ENCODE measurements at places on chromosomes 3 and 15.

GRCh38 chr15:25251700-25252390 lies 187.0 kb downstream of the UBE3A start:
- no peak for DNase-seq

GRCh38 chr3:168091941-168092340 lies 3.8 kb downstream of the GOLIM4 start:
- DNase-seq, result no peak

DNA sequence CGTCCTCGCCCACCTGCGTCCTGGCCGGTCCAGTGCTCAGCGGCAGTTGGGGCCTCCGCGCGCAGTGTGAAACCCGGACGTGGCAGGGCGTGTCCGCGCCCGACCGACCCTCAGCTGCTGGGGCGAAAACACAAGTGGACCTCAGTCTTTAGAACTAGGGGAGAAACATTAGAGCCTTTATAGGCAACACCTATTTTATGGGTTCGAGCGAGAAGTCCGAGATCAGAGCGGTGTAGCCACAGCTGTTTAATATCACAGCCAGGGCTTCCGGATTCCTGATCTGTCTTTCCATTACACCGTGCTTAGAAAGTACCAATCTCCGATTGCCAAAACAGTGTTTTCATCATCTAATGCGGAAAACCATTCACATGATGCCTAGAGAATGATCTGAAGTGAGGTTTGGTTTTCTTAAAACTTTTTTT lies 506 bp downstream of the RAD51 start:
- no peak for DNase-seq

- no peak for DNase-seq
Measured at GRCh38 chr3:127170814-127171213, 22.1 kb upstream of the PRR23E start.

DNA sequence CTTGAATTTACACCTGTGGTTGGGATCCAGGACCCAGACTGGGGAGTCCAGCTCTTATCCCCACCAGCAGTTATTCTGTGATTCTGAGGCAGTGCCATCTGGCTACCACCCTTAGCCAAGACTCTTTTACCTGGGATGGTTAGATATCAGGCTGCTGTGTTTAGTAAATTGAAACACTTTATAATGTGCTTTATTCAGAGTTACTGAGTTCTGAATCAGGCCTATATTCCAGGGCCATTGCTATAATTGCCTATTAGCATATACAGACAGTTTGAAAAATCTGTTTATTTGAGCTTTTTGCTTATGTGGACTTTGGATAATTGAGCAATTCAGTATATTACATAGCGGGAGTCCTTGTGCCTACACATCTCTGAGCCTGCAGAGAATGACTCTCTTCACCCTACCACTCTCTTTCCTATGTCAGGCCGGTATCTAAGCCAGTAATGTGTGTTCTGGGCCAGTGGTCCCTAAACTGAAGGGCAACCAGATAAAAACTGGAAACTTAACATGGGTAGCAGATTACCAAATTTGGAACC lies 45.4 kb upstream of the TRAK1 start:
- no peak for DNase-seq

DNA sequence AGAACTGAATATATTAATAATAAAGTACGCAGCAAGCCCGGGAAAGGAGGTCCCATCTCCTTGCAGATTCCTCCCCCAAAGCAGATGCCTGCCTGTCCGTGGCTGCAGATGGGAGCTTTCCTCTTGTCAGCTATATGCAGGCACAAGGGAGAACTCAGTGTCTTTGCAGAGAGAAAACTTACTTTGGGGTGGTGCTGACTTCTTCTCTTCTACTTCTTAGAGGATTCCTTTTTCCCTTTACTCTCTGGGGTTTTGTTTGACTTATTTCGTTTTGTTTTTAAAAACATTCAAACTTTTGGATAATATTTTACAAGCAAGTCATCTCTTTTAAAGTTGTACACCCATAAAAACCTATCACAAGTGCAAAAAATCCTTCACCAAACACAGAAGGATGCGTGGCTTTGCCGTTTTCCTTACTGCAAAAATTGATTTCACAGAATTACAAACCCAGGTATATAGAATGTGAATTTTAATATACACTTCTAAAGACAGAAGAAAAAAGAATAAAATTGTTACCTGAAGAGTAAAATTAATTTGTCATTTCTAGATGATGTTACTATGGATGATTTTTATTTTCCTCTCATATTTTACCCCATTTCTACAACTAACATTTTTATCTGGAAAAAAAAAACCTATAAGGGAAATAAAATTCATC lies 65.3 kb upstream of the IGF1R start:
- DNase-seq, result no peak

- no peak for DNase-seq
Measured at GRCh38 chr3:72123908-72124441, 339.0 kb upstream of the PROK2 start.

DNA sequence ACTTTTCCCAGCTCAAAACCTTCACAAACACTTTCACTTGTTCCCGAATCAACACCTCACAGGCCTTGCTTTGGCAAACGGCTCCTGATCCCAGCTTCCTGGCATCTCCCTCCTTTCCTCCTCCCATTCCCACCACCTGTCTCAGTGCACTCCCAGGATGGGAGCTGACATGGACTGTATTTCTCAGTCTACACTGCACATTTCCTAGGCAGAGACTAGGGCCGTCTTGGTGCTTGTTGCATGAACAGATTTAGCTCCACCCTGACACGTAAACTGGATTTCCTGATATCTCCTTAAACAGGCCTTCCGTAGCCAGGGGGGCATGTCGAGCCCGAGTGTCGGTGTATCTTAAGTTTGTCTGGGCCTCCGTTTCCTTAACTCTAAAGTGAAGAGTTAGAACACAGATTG lies 790 bp upstream of the WHAMM start:
- DNase-seq, result no peak

DNA sequence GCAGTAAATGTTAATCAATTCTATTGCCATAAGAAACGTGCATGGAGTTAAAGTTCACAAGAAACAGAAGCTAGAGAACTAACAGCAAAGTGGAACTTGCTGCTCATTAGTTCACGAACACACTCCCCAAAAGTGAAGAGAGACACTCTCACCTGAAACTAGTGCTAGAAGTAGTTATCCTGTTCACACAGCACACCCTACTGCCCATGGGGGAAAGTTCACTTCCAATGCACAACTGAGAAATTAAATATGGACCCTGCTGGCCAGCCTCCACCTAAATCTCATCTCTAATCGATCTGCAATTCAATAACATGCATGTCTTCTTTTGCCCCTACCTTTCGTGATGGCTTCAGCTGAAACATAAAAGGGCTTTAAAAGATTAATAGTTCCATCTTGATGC lies 39.4 kb upstream of the FRMD4B start:
- DNase-seq, result no peak

- DNase-seq, result peak; percentile 54
Measured at GRCh38 chr3:138923531-138923994, 23.4 kb downstream of the FOXL2 start.

DNA sequence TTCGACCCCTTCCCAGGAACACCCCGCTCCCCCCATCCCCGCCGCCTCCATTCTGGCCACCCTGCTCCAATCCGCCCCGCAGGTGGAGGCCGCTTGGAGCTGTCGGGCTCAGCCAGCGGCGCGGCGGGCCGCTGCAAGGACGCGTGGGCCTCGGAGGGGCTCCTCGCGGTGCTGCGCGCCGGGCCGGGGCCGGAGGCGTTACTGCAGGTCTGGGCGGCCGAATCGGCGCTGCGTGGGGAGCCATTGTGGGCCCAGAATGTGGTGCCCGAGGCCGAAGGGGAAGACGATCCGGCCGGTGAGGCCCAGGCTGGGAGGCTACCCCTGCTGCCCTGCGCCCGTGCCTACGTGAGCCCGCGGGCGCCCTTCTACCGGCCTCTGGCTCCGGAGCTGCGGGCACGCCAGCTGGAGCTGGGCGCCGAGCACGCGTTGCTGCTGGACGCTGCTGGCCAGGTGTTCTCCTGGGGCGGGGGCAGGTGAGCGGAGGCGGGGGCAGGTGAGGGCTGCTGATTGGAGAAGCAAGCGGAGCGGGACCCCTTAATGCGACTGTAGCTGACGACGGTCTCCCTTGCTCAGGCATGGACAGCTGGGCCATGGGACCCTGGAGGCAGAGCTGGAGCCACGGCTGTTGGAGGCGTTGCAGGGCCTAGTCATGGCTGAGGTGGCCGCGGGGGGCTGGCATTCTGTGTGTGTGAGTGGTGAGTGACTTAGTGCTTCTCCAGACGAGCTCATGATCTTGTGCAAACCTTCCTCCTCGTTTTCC lies 2.5 kb downstream of the RCCD1 start:
- DNase-seq, result no peak

DNA sequence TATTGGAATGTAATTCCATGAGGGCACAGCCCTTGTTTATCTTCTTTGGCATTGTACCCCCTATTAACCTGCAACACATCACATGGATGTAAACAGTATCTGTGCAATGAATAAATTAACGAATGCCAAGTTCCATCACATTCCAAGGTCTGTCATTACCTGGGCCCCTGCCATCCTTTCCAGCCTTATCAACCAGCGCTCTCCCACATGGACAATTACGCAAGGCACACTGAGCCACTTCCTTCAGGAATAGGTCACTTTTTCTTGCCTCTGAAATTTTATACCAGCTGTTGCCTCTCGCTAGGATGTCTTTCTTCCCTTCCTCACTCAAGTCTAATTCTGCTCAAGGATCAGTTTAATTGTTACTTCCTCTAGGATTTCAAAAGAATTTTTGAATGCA lies 1051.8 kb upstream of the CFAP20DC start:
- no peak for DNase-seq

GRCh38 chr15:26889298-26889898 lies 22.5 kb downstream of the GABRA5 start:
- no peak for DNase-seq

DNA sequence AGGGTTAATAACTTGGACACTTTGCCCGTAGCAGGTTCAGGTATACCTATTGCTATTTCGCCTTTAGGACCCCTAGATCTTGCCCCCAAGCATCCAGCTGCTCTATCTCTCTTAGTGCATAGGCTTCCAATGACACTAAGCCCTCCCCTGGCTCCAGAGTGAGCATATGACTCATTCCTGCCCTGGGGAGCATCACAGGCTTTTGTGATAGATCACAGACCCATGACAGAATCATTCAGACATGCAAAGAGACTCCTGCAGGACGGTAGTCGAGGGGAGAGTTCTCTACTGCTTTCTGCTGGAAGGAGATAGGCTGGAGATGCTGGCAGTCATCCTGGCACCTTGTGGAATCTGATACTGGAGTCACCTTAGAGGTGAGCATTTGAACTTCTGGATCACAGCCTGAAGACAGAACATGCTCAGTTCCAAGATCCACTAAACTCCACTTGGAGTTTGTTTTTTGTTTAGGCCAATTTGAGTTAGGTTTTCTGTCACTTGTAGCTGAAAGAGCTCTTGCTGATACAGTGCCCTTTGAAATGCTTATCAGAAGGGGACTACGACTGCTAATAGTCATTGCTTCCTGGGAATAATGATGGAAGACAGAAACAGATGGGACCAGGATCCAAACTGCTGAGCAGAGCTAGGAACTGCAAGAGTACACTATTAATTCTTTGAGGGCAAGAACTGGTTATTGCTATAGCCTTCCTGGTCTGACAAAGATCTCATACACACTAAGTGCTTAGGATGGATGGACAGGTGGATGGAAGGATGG lies 11.0 kb downstream of the LYSMD2 start:
- no peak for DNase-seq

DNA sequence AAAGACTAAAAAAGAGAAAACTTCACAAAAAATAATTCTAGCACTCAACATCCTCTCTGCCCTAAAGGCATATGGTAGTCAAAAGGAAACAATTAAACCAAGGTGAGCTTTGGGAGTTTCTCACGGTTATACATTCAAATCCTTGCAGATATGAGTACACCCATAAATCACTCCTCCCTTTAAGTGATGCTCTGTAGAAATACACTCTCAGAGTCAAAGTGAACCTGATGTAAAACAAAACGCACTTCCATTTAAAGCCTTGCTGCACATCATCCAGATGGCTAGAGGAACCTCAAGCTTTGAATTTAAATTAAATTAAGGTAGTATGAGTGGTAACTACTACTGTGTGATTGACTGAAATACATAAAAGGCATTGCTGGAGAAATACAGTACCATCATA lies 36.0 kb upstream of the AADAC start:
- no peak for DNase-seq

DNA sequence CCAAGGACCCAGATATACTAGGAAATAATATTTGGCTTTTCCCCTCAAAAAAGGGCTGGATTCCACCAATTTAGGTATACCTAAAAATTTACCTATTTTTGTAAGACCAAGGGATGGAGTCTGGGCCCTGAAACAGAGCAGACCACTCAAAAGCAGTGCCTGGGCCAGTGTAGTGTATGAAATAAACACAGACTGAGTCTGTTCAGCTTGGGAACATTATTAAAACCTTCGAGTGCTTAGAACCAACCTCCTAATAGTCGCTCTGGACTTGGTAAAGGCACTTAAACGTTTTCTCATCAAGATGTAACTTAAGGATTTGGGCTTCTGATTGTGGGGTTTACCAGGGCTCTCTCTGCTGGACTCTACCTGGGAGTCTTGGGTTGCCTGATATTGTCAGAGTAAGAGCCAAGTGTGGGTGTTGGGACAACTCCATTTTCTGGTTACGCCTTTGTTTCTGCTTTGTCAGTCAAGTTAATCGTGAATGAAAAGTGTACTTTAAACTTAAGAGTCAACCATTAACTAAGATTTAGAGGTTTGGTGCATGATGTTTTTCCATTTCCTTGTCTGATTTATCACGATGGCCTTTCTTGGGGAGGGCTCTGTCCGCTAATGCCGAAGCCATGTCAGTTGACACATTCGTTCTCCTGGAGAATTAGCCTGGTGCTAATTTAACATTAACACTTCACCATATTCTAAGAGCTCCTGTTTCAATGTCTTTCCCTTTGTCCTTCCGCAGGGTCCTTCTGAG lies 221.0 kb upstream of the TPM1 start:
- DNase-seq, result no peak

DNA sequence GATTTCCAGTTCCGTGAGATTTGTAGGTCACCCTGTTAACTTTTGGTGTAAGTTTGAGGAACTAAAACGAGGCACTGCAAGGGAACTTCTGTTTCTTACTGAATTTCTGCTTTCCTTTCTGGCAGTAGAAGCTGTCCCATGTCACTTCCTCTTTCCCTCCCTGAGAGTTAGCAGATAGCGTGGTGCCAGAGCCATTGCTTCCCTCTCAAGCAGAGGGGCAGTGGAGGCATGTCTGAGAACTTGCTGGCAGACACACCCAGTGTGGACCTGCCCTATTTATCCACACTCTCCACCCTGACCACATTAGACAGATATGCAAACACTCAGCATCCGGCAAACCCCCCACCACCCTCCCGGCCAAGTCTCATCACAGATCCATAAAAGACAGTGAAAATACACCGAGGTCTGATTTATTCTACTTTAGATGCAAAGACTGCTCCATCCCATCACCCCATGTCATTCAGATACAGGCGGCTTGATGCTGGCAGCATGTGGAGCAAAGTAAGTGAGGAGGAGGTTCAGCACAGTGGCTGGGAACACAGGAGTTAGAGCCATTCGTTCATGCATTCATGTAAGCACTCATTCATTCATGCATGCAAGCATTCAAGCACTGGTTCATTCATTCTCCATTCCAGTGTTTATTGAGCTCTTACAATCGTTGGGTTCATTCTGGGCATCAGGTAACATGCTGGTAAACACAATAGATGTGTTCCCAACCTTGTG lies 324.7 kb downstream of the SHQ1 start:
- no peak for DNase-seq
